CD4-positive, CD25-positive, alpha-beta regulatory T cell (primary cell): ENCODE measurements at places on chromosomes 5 and 9.

GRCh38 chr9:4661611-4662010 lies 483 bp upstream of the PLPP6 start:
- peak; percentile 47 for DNase-seq

- DNase-seq: no peak
These were observed 2.2 kb upstream of the S1PR3 start for GRCh38 chr9:88988796-88989641.

GRCh38 chr5:127565586-127566270 lies 48.3 kb downstream of the PRRC1 start:
- DNase-seq: no peak

DNA sequence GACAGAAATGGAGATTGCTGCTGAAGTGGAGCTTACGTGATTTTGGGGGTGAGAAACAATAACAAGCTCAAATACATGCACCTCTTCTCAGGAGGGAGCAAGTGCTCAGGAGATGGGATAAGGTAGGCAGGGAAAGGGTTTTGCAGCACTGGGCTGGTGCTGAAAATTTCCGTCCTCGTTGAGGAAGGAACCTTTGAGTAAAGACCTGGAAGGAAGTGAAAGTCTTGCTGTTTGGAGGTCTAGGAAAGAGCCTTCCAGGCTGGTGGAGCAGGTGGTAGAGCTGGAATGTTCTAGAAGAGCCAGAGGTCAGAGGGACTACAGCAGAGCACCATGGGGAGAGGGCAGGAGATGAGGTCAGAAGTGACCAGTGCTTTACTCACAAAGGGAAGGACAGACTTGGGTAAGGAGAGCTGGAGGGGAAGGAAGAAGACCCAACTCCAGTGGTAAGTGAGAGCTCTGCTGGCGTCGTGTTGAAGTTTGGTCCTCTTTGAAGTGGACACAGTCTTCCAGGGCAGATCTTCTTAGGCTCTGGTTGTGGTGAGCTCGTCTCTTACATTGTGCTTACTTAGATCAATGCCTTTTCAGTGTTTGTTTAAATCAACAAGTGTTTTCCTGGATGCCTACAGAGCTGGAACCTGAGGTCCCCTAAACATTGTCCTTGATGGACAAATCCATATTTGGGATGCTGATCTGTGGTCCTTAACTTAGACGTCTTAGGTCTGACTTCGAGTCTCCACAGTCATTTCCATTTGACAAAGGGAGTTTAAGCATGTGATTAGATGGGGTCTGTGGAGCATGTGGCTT lies 21.0 kb downstream of the ANKRD33B start:
- no peak for DNase-seq

DNA sequence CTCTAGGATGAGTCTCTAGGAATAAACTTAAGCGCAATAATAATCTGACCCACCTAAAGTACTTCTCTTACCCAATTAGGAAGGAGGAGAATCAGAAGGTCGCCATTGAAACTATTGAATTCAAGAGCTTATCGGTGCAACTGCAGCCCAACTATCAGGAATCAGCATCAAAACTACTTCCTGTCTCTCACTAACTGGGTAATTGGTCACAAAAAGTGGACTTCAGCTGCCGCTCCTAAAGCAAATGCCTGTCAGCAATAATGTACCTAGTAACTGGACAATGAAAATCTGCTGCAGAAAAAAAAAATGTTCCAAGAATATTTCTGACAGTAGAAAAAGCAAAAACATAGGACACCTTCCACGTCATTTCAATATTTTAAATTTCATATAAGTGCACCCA lies 3.3 kb downstream of the OR1L8 start:
- no peak for DNase-seq

DNA sequence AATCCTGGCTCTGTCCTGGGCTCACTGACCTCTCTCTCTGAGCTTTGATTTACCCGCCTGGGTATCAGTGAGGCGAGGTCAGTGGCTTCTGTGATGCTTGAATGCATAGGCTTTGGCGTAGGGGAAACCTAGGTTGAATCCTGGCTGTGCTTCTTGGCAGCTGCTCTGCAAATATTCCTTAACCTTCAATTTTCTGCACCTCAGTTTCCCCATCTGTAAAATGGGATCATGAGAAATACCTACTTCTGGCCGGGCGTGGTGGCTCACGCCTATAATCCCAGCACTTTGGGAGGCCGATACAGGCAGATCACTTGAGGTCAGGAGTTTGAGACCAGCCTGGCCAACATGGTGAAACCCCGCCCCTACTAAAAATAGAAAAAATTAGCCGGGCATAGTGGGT lies 7.2 kb downstream of the FGF18 start:
- no peak for DNase-seq

- DNase-seq: peak; percentile 10
These were observed 118.3 kb downstream of the SLC1A3 start for GRCh38 chr5:36724467-36725332.

- no peak for DNase-seq
These were observed 545.0 kb downstream of the PRR16 start for GRCh38 chr5:121009058-121009457.

- DNase-seq: no peak
These were observed 452.1 kb downstream of the EFNA5 start for GRCh38 chr5:107218457-107219193.

GRCh38 chr9:6413365-6414246 lies 607 bp downstream of the UHRF2 start:
- DNase-seq: peak; percentile 16

GRCh38 chr5:124996023-124996763 lies 249.8 kb upstream of the ZNF608 start:
- no peak for DNase-seq

GRCh38 chr9:24189986-24190385 lies 355.7 kb downstream of the IZUMO3 start:
- DNase-seq: no peak

DNA sequence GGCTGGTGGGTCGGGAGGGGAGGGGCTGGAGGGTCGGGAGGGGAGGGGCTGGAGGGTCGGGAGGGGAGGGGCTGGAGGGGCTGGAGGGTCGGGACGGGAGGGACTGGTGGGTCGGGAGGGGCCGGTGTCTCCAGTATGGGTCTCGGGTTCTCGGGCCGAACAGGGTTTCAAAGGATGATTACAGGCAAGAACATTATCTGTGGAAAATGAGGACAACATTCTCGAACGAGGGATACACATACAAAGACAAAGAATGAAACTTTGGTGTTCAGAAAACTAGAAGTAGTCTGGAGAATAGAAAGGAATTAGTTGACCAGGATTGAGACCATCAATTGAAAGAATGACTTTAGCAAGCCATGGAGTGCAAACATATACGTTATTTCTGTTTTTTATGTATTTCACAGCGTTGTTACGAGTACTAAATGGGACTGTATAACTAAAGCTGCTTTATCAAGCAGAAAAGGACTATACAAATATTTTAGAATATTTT lies 360 bp upstream of the ZCCHC10 start:
- DNase-seq: no peak

- peak; percentile 0 for DNase-seq
These were observed 22.5 kb downstream of the MUSK start for GRCh38 chr9:110691002-110691549.

GRCh38 chr5:35904443-35905132 lies 33.8 kb downstream of the CAPSL start:
- DNase-seq: peak; percentile 65
